ENCODE measurements at places on chromosomes 12 and 14.
A peak's percentile ranks its signal among the peaks of the same experiment; 100 is the strongest.

DNA sequence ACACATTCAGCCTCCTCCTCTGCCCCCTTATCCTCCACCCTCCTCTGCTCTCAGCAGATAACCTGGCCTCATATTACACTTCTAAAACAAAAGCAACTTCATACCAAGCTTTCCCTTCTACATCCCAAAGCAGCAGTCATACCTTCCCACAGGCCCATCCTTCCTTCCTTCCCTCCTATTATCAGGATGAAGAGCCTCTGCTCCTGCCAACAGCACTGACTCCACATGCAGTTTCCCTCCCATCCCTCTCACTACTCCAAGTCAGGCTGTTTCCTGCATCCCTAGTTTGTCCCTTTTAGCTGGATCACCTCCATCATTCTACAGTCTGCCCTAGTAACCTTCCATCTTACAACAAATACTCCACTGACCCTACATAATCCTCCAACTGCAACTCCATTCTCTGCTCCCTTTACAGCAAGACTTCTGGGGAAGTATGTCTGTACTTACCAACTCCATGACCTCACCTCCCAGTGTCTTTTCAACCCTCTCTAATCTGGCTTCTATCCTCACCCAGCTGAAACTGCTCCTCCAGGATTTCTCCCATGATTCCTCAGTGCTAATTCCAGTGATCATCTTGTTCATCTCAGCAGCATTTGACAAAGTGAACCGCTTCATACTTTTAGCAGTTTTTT is 4.9 kb upstream of the YEATS4 start:
- DNase-seq, result no peak

- no peak for DNase-seq
Observed at GRCh38 chr14:101490771-101491170, 70.5 kb upstream of the DIO3 start.

DNA sequence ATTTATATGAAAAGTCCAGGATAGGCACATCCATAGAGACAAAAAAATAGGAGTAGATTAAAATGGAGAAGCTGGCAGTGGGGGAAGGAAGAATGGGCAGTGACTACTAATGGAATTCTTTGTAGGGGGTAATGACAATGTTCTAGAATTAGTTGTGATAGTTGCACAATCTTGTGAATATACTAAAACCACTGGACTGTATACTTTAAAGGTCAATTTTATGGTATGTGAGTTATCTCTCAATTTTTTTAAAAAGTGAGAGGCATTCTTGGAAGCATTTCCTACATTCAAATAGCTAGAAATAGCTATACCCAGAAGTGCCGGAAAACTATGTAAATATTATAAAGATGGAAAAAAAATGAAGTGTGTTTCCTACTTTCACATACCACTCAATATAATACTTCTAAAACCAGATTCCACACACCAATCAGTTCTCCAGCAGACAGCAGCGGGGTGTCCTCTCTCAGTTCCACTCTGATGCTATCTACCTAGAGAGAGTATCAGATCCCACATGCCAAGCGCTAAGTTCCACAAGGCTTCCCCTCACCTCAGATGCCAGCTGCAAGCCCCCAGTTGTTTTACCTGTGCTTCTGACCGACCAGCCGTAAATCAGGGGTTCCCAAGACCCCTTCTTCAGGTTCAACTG is 41.7 kb upstream of the NID2 start:
- peak; percentile 74 for DNase-seq

DNA sequence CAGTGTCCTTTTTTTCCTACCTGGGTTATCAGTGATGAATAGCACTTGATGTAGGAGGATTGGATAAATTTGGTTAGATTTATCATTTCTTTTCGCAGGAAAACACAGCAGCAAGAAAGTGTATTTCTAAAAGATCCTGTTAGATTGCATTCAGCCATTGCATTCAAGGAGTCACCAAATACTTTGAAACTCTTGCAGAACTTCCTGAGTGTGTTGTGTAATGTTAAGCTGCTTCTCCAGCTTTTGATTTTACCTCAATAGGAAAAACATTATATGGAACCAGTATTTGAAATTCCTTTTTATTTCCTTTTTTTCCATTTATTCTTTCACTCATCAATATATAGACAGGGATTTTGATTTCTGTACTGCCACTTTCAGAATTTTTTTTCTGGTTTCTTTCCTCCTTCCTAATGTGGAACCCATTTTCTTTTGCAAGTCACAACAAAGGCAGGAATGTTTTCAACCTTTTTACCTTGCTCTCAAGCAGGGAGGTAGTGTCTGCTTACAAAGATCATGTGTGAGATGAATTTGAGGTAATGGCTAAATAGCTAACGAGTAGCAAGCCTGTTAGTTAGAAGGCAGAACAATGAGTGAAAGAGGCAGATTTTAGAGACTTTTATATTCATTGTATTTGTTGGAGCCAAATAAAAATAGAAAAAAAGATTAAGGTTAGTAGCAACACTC is 56.2 kb downstream of the PPHLN1 start:
- DNase-seq, result peak; percentile 38

DNA sequence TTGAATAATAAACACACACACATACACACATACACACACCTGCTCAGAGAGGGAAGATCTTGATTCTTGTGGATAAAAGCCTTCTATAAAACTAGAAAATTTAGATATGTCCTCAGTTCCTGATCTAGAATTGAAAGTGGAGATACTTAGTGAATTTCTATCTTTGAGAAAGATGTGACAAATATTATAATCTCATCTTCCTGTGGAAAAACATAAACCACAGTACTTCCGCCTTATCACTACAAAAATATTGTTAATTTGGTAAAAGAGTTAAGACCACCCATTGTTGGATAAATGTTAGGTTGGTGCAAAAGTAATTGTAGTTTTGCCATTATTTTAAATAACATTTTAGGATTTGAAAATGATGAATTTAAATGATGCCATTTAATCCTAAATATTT is at the start of gene KLRK1:
TSS of gene KLRK1 (minus strand) at position 138 of the 400 bp plus-strand sequence. CDS start 1,231 bp downstream, outside the sequence.
- DNase-seq, result no peak

DNA sequence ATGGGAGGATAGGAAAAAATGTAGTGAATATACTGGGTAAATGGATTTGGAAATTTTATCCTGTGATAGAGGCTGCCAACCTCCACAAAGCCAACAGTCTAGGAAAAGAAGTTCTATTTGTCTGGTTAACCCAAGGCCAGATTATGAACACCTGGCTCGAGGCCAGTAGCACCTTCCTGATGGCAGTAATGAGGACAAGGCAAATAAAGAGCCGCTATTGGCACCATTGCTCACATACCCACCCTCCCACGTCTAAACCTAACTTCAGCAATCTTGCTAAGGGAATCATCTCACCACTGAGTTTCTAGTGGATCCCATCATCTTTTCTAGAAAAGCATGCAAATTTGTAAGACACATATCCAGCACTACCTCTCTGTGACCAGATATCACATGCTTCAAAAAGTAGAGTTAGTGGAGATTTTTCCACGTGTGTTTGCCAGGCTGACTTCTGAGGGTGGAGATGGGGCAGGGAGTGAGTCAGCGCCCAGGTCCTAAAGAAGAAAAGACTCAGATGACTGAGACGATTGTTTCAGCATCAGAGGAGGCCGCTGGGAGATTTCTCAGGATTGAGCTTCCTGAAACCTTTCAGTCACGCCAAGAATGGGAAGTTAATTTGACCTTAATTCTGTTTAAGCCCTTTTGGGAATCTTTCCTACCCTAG is 362.9 kb downstream of the EMP1 start:
- DNase-seq, result no peak

DNA sequence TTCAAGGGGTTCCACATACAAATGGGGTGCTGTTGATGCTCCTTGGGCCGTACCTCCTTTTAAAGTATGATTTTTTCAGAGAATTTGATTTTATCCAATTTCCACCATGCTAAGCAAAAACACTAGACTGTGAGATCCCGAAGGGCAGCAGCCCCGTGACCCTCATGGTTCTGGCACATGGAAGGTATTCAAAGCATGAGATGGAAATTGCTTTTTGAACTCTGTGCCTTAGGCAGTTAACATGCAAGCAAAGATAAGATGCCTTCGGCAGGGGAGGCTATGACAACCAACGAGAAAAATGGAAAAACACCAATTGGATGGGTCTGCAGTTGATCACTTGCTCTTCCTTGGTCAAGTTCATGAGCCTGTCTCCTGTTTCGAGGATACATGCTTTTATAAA is 120.8 kb upstream of the DIO3 start:
- no peak for DNase-seq

GRCh38 chr12:119980242-119980641 is 8.8 kb upstream of the BICDL1 start:
- DNase-seq, result no peak

GRCh38 chr14:66351310-66351709 is 134.9 kb upstream of the CCDC196 start:
- no peak for DNase-seq

GRCh38 chr12:46384451-46385309 is 12.1 kb upstream of the SLC38A2 start:
- DNase-seq, result no peak

DNA sequence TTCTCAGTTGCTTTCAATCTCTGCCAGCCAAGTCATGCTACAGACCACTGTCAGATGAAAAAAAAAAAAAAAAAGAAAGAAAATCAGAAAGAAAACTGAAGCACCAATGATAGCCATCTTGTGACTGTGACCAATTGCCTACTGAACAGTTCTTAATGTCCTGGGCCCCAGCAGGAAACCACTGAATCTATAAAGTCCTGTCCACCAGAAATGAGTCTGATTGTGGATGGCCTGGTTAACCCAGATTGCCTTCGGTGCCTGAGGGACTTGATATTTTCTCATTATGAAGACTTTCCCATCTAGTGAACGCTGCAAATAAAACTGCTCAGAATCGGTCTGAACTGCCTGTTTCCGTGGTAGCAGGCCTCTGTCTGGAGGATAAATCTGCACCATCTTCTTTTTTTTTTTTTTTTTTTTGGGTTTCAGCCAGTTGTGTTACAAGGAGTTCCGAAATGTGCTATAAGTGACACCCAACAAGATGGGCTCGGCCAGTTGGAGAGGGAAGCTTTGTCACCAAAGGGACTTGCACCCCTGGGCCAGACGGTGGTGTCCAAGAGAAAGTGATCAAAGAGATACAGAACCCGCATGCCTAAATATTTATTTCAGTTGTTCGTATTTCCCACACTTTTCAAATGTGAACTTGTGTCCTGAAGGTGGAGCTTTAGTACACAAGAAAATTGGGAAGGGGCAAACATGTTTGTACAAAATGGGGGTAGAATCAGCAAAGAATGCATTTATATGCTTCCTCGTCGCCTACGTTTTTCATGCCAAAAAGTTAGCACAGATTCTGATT is 3.0 kb upstream of the PLXNC1 start:
- peak; percentile 68 for DNase-seq

- DNase-seq, result peak; percentile 14
Observed at GRCh38 chr12:85280165-85280983, at the start of gene ALX1. ALX1 (plus strand) TSS chr12:85280220; CDS start chr12:85280262, 42 bp downstream.

DNA sequence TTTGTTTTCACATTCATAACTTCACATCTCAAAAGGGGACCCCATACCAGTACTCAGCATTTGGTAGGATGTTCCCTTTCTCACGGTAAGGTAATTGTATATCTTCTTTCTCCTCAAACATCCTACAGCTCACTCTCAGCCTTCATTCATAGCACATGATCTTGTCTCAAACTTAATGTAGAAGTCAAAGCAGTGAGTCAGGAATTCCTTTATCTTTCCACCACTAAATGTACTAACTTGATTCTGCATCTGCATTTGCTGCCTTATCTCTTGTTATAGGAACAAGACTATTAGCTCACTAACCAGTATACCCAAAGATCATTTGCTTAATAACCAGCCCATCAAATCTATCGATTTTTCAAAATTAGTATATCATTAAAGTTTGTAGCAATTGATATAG is 22.9 kb downstream of the CPSF2 start:
- DNase-seq, result no peak

- DNase-seq, result peak; percentile 93
Observed at GRCh38 chr12:14417715-14418114, 52.2 kb downstream of the ATF7IP start.

DNA sequence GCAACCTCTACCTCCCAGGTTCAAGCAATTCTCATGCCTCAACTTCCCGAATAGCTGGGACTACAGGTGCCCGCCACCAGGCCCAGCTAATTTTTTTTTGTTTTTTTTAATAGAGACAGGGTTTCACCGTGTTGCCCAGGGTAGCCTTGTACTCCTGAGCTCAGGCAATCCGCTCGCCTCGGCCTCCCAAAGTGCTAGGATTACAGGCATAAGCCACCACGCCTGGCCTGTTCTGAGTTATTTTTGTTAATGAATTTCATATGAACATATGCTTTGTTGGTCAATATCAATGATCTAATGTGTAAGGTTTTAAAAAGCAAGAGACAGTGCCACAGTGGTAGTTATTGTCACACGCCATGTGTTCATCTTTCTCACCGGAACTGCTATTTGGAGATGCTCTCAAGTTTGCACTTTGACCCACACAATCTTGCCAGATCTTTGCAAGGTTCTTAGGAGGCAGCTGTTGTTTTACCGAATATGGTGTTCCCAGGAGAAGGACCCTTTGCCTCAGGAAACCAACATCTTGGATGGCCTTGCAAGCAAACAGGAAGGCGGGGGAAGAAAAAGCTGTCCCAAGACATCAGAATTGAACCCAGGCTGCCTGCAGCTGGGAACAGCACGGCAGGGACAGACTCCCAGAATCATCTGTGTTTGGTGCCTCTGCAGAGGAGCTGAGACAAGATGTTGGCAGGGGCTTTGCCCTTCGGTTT is 30.0 kb downstream of the GALNT16 start:
- DNase-seq, result peak; percentile 58

- no peak for DNase-seq
Observed at GRCh38 chr14:33859306-33859705, 91.6 kb downstream of the EGLN3 start.

GRCh38 chr12:2800046-2800570 is 5.3 kb downstream of the FKBP4 start:
- DNase-seq, result no peak

GRCh38 chr14:59067127-59067894 is 121.2 kb upstream of the DAAM1 start:
- DNase-seq, result no peak

DNA sequence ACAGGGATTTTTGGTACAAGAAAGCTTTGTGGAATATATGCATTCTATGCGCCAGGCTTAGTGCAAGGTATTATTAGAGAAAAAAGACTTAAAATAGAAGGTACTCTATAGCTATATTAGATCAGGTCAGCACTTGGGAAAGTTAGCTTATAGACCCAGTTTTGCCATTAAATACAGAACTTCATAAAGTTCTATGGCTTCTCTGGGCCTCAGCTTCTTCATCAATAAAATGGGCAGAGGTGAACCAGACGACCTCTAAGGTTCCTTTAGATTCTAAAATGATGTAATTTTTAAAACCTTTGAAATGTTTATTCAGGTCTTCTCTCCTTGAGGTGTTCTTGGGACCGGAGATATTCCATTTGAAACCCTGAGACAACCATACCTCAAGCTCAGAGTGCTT is 7.1 kb downstream of the CNPY2 start:
- DNase-seq, result no peak

GRCh38 chr12:92002673-92003382 is 142.8 kb downstream of the BTG1 start:
- no peak for DNase-seq
